ENCODE measurements at places on chromosomes 5 and 9. TPM values are rescaled to one million over a fixed set of nuclear protein-coding genes. Genes with fewer than 3 reads are reported as not detected.

Gene NUP188
- total RNA-seq, result 53.9 TPM

Gene PCDHGA9
- total RNA-seq, result 5.3 TPM

Gene MRPL36
- 34.3 TPM for total RNA-seq

Gene SLC36A2
- total RNA-seq, result not detected

Gene IFNA8
- not detected for total RNA-seq

Gene SLC30A5
- total RNA-seq, result 79.7 TPM

Gene GPX3
- total RNA-seq, result 82.4 TPM

Gene NUTM2G
- total RNA-seq, result not detected

Gene LVRN
- total RNA-seq, result not detected

Gene BARHL1
- total RNA-seq, result not detected

Gene F12
- 0.49 TPM for total RNA-seq

Gene TEX48
- total RNA-seq, result not detected

Gene BTNL8
- not detected for total RNA-seq

Gene TAF11L11
- not detected for total RNA-seq

Gene WDR38
- total RNA-seq, result not detected

Gene BRD8
- total RNA-seq, result 21.9 TPM

Gene OR2V1
- not detected for total RNA-seq

Gene KLF4
- 11.4 TPM for total RNA-seq

Gene CYLC2
- total RNA-seq, result not detected

Gene UNC5A
- 0.44 TPM for total RNA-seq

Gene ADAMTS2
- 112 TPM for total RNA-seq

Gene CCNI2
- not detected for total RNA-seq

Gene SPARC
- 1,783 TPM for total RNA-seq

Gene CXCL14
- 0.64 TPM for total RNA-seq

Gene IGIP
- 6.6 TPM for total RNA-seq

Gene SELENOP
- 373 TPM for total RNA-seq

Data from cardiac ventricle fibroblast (primary cell).